Stimulated activated CD4-positive, alpha-beta T cell treated with anti-CD3 and anti-CD28 coated beads, Interleukin-4, amount 100 ng/mL, for 4 hours (primary cell): ENCODE measurements at places on chromosomes 4 and X.

DNA sequence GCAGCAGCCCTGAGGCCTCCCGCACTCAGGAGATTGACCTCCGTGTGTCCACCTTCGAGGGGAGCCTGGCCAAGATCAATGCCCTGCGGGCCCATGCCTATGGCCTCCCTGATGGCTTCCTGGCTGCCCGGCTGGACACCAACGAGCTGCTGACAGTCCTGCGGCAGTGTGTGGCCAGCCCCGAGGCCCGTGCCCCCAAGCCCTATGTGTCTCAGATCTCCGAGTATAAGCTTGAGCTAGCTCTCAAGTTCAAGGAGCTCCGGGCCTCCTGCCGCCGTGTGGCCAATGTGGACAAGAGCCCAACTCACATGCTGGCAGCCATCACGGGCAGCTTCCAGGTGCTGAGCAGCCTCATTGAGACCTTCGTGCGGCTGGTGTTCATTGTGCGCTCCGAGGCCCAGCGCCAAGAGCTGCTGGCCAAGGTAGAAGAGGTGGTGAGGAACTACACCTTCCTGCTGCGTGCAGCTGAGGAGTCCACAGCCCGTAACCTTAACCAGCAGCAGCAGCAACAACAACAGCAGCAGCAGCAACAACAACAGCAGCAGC lies 25.5 kb upstream of the PRPS1 start:
- no peak for DNase-seq

- DNase-seq: no peak
Observed at GRCh38 chr4:182391111-182391684, 148.0 kb downstream of the TENM3 start.

- DNase-seq: no peak
Observed at GRCh38 chrX:63361494-63361893, 10.4 kb upstream of the SPIN4 start.

GRCh38 chr4:156889616-156890594 lies 81.7 kb downstream of the PDGFC start:
- DNase-seq: no peak

GRCh38 chr4:79700356-79700755 lies 292.3 kb upstream of the GK2 start:
- DNase-seq: no peak

DNA sequence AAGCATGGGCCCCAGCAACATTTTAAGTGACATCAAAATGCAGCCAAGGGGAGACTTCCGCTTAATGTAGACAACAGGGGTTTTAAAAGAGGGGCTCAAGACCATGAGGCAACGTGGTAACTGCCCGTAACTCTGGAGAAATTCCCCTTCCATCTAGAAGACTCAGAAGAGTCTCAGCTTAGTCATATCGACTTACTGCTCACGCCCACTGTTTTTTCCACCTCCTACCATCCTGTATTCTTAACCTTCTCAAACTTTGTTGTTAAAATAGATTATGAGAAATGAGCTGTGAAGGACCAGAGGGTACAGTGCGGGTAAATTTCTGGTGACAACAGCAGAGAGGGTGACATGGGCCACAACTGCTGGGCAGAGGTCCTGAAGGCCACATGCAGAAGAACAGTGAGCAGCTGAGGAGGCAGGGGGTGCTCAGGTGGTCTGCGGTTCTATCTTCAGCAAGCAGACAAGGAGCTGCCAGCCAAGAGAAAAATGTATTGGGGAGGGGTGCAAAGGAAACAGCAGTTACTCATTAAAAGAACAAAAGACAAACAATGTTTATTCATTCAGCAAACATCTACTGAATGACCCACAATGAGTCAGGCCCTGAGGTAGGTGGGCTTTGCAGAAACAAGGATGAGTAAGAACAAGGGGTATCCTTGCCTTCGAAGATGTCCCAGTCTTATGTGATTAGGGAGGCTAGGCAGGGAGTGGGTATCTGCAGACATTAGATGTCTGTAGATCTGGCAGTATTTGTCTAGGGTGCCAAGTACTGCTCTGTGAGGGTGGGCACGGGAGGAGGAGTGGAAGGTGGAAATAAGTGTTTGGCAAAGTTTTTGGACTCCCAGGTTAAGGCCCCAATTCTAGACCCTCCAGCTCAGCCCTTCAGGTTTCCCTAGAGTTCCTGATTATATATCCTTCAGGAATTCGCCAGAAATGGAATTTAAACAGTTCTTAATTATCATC lies 175.3 kb downstream of the TSPAN5 start:
- peak; percentile 20 for DNase-seq

DNA sequence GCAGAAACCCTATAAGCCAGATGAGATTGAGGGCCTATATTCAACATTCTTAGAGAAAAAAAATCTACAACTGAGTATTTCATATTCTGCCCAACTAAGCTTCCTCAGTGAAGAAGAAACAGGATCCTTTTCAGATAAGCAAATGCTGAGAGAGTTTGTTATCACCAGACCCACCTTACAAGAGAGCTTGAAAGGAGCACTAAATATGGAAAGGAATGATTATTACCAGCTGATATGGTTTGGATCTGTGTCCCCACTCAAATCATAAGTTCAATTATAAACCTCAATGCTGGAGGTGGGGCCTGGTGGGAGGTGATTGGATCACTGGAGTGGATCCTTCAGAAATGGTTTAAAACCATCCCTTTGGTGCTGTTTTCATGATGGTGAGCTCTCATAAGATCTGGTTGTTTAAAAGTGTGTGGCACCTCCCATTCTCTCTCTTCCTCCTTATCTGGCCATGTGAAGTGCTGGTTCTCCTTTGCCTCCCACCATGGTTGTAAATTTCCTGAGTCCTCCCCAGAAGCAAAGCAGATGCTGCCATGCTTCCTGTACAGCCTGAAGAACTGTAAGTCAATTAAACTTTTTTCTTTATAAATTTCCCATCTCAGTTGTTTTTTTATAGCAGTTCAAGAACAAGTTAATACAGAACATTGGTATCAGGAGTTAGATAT lies 144.2 kb downstream of the MSN start:
- DNase-seq: no peak

- DNase-seq: no peak
Observed at GRCh38 chrX:1946974-1947373, 332.1 kb downstream of the ASMT start.

GRCh38 chr4:1746919-1747602 lies 25.7 kb downstream of the TACC3 start:
- DNase-seq: no peak

GRCh38 chr4:88709989-88710388 lies 12.4 kb upstream of the NAP1L5 start:
- no peak for DNase-seq

- DNase-seq: no peak
Observed at GRCh38 chr4:10114147-10114546, 2.5 kb downstream of the WDR1 start.

DNA sequence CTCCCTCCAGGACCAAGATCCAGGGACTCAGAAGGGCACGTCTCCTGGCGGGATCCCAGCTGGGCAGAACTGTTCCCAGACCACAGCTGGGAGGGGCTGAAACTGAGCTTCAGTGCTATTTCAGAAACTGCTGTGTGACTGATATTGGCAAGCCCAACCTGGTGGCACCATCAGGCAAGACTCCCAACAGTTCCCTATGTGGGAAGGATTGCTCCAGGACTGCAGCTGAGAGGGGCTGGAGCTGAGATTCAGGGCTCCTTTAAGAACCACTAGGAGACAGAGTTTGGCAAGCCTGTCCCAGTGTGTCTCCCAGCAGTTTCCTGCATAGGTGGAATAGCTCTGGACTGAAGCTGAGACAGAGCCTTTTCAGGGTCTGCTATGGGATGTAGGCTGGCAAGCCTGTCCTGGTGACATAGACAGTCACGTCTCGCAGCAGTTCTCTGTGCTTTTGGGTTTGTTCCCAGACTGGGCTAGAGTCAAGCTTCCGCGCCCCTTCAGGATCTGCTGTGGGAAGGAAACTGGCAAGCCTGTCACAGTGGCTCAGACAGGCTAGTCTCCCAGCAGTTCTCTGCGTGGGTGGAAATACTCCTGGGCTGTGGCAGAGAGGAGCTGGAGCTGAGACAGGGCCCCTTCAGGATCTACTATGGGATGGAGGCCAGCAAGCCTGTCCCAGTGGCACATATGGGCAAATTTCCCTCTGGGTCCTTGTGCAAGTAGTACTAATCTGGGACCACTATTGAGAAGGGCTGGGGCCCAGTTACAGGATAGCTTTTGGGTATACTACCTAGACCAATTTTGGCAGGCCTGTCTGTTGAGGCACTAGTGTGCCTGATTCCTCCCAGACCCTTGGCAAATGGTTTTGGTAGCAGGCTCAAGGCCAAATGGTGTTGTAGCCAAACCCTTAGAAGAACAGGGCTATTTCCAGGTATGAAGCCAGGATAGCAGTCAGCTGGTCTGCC lies 20.2 kb upstream of the MED14 start:
- DNase-seq: no peak

- DNase-seq: no peak
Observed at GRCh38 chr4:37802068-37802666, 24.3 kb upstream of the PGM2 start.

- DNase-seq: no peak
Observed at GRCh38 chrX:20354505-20354904, 87.8 kb upstream of the RPS6KA3 start.

DNA sequence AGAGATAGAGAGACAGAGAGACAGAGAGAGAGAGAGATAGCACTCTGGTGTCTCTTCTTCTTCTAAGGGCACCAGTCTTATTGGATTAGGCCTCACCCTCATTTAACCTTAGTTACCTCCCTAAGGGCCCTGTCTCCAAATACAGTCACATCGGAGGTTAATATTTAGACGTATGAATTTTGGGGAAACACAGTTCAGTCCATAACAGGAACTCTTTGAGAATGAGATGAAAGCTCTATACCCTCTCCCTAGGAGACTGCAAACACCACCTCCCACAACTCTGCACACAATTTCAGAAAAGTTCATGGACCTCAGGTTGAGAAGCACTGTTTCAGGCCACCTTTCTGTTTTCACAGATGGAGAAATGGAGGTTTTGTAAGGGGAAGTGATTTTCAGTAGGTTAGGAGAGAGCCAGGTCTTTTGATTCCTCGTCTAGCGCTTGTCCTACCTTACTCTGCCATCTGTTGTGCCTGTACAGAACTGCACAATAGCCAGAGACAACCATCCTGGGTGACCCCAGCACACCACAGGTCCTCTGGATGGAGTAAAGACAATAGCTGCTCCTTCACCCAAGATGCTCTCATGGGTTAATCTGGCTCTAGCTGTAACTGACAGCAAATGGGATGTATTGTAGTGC lies 16.9 kb upstream of the LOC101059915 start:
- DNase-seq: peak; percentile 9

DNA sequence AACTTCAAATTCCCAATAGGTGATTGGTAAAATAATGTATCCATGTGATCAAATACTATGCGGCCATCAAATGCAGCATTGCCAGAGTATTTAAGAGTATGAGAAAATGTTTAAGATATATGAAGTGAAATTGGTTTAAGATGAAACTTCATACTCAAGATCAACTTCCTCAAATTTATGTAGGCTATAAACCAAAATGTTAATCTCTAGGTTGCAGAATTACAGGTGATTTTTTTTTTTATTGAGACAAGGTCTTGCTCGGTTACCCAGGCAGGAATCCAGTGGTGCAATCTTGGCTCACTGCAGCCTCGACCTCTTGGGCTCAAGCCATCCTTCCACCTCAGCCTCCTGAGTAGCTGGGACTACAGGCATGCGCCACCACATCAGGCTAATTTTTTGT lies 25.3 kb downstream of the ACSL4 start:
- no peak for DNase-seq

DNA sequence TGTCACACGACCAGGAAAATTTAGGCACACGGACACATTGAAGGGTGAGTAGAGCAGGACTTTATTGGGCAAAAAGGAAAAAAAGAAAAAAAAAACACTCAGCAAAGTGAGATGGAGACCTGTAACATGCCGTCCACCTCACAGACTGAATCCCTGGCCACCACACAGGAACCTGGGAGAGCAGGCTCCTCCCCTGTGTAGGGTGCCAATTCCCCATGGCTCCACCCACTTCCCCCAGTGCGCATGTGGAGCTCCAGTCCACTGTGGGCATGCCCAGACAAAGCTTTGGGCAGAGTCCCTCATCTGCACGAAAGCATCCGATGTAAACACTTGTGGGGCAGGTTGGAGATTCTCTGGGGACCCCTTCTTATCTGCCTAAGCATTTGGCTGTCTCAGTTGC lies 23.6 kb upstream of the CBR4 start:
- DNase-seq: no peak

DNA sequence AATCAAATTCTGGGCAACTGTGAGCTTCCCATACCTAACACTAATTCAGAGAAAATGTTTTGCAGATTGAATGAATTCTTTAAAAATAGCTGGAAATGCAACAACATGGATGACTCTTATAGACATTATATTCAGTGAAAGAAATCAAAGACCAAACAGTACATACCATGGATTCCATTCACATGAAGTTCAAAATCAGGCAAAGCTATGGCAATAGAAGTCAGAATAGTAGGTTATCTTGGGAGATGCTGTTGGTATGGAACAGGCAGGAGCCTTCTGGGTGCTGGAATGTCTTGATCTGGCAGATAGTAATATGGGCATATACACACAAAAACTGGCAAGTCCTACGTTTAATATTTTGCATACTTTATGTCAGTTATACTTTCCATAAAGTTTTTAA lies 25.5 kb upstream of the CBLL2 start:
- DNase-seq: no peak

GRCh38 chr4:64729561-64729960 lies 320.3 kb upstream of the TECRL start:
- no peak for DNase-seq

- no peak for DNase-seq
Observed at GRCh38 chr4:154658680-154659405, 46.4 kb upstream of the FGG start.

GRCh38 chrX:50514811-50515210 lies 44.2 kb upstream of the DGKK start:
- DNase-seq: no peak

DNA sequence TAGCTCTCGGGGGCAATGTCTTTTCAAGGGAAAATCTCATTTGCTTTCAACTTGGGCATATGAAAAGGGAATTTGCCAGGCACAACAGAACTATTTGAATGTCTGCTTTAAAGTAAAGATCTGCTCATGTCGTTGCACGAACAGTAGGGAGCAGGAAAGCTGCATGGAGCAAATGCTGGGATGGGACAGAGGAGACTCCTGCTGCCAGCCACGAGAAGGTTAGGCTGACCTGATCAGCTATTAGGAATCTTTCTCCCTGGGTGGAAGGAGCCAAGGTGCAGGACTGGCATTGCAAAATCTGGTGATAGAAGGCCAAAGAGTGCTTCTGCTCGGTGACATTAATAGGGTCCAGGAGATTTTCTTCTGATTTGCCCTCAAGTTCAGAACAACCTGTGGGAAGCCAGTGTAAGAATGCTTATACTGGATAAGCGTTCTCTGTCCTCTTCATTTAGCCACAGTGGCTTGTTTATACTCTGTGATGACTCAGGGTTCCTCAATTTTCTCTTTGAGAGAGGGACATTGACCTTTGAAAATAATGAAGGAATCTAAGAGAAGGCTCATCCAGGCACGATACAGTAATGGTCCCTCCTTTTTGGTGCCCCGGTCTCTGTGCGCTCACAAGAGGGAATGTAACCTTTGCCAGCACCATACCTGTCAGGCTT lies 22.9 kb downstream of the FHL1 start:
- no peak for DNase-seq

GRCh38 chr4:45033676-45034419 lies 307.5 kb upstream of the GNPDA2 start:
- no peak for DNase-seq

- no peak for DNase-seq
Observed at GRCh38 chr4:3256230-3257102, 7.5 kb downstream of the MSANTD1 start.
